ENCODE measurements at places on chromosomes 1 and 21.

DNA sequence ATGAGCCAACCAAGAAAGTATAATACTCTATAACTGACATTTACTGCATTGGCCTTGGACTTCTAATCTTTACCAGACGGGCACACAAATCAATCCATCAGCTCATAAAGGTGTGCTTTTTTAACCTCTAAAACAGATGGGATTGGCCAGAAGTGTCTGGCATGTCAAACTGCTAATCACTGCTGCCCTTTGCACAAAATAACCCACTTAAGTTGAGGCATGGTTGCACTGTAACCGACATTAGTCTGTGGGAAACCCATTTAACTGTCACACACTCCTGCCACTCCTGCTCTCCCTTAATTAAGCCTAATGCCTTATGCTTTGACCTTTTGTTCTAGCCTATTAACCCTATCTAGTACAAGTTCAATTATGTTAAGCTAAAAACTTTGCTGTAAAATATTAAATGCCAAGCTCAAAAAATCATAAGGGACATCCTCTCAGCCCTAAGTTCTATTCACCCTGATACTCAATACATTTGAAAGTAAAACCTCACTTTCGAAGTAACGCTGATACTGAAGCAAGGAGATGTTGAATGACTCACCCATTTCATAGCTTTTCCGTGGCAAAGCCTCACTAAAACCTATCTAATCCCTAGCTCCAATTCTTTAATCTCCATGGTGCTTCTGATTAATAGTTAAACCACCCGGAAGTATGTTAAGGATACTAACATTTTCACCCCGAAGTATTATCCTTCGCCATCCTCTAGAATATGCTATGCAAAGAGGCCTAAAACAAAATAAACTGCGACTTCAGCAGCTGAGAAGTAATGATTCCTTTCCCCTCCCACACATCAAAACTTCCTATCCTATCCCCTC is 12.9 kb downstream of the NRIP1 start:
- DNase-seq = no peak

DNA sequence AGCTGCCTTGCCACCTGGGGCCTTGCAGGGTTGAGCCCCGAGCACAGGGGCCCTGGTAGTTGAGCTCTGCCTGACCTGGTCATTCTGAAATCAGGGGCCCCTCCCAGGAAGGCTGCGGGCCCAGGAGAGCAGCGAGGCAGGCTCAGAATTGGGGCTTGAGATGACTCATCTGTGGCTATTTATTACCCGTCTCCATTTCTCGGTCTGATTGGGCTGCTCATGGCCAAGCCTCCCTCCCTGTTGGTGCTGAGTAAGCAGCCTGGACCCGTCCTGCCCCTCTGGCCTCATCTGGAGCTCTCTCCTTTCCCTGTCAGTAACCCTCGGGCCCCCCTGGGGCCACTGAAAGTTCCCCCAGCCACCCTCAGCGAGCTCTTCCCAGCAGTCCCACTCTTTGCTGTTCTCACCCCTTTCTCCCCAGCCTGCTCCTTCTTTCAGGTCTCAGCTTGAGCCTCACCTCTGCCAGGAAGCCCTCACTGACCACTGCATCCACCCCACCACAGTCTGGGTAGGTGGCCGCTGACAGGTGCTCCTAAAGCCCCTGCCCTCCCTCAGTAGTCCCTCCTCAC is 11.0 kb upstream of the TNFRSF8 start:
- DNase-seq = no peak

DNA sequence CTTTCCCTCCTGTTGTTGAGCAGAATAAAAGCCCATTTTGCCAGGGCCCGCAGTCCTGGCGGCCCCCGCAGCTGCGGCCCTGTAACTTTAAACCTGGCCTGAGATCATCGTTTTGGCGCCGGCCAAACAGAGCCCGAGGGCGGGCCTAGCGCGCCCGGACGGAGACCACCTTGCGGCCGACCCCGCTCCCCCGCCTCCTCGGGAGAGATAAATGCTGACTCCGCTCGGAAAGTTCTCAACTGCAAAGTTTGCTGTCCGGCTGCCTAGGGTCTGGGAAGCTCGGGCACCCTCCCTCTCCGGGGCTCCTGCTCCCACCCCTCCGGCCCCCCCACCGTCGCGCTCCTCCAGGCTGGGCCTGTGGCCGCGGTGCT is at the start of gene PDPN:
PDPN (plus strand) TSS at position 238 of the 371 bp plus-strand sequence. CDS start 202 bp downstream, outside the sequence.
- DNase-seq = no peak

- DNase-seq = no peak
These were observed 141.7 kb upstream of the HOOK1 start for GRCh38 chr1:59672851-59673572.

DNA sequence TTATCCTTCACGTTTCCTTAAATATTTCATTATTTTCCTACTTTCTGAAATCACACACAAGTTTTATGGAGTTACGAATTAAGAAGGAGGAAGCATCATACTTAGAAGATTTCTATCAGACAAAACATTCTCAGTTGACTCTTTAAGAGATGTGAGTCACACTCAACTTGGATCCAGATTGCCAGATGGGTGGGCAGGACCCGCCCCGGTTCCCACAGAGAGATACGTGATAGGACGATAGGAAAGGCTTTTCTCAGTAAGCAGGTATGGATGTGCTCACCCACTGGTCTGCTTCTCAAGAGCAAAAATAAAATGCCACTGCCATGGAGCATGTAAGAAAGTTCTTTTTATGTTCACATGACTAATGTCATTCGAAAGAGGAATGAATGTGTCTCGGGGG is 392.6 kb downstream of the MRPL39 start:
- no peak for DNase-seq

DNA sequence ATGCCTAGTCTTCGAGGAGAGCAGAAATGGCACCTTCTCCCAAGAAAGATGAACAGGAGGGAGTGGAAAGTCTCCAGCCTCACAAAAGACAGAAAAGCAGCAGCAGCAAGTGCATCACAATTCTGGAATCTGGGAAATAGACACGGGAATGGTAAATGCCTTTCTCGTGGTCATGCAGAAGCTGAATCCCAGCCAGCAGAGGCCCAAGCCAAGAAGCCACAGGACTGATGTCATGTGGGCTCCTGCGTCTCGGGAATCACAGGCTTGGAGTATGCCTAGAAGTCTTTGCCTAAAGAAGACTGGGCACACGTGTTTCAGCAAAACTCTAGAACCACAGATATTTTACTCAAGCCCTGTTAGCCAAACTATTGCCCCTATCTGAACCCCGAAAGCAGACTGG is 260.3 kb upstream of the PLD5 start:
- no peak for DNase-seq

- no peak for DNase-seq
These were observed 14.1 kb upstream of the KLHDC8A start for GRCh38 chr1:205370780-205371179.

DNA sequence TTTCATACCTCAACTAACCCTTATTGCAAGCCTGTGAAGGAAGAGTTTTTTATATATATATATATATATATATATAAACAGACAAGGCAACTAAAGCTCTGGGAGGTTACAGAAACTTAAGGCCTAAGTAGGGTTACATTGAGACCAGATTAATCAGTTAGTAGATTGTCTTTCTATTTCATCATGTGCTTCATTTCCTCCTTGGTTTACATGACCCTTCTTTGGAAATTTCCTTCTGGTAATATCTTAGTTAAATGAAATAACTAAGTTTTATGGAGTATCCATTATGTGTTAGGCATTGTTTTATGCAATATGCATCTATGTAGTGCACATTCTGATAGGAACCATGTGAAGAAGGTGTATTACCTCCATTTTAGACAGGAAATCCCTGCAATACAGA is 112.7 kb downstream of the FGGY start:
- DNase-seq = no peak

GRCh38 chr1:6941786-6942185 is 156.5 kb downstream of the CAMTA1 start:
- DNase-seq = no peak

GRCh38 chr21:27323331-27323730 is 356.4 kb upstream of the ADAMTS5 start:
- no peak for DNase-seq

DNA sequence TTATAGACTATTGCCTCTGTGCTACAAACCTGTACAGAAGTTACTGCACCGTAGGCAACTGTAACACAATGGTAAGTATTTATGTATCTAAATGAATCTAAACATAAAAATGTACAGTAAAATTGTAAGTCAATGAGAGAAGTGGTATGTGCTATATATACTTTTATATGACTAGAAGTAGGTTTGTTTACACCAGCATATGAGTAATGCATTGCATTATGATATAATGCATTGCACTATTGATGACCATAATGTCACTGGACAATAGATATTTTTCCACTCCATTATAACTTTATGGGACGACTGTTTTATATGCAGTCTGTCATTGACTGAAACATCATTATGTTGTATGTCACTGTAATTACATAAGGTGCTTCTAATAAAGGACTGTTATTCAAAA is 340.3 kb upstream of the SNX7 start:
- no peak for DNase-seq

DNA sequence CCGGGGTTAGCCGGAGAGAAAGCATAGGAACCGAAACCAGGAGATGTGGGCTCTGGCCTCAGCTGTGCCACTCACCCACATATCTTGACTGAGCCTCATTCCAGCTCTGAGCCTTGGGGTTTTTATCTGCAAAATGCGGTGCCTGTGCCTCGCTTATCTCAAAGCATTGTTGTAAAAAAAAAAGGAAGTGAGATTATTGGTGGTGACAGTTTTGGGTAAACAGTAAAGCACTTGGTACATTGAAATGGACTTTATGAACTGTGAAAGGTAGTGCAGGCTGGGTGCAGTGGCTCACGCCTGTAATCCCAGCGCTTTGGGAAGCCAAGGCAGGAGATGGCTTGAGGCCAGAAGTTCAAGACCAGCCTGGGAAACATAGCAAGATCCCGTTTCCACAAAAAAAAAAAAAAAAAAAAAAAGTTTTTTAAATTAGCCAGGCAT is 3.8 kb downstream of the PTAFR start:
- DNase-seq = no peak

DNA sequence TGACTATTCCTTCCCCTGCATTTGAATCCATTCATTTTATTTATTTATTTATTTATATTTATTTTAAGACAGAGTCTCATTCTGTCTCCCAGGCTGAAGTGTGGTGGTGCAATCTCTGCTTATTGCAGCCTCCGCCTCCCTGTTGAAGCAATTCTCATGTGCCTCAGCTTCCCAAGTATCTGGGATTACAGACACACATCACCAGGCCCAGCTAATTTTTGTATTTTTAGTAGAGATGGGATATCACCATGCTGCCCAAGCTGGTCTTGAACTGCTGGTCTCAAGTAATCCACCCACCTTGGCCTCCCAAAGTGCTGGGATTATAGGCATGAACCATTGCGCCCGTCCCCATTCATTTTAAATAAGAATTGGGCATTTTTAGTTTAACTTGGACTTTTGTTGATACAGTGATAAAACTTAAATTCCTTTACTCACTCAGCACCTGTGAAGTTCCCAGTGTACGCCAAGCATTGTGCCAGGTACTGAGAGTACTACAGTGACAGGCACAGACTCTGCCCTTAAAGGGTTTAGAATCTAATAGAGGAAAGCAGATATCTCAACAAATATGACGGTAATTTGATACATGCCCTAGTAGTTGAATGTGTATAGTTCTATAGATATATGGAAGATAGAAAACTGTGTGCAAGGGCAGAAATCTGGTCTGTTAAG is 90.5 kb downstream of the PTPRC start:
- no peak for DNase-seq

DNA sequence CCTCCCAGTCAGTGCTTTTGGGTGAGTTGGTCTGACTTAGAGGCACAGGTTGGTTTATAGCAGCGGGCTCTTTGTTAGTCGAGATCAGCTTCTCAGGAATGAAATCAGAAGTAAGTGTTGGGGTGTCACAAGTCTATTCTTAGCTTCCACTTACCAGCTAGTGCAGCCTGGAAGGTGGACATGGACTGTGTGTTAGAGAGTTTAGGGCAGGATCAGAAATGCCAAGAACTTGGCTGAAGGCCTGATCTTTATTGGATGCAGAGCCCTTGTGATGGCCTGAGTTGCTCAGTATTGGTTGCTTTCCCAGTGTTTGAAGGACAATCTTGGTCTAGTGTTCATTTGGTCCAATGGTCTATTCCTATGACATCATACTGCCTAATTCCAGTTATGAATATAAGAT is 377.0 kb upstream of the USP24 start:
- DNase-seq = no peak

GRCh38 chr1:206727981-206728696 is 42.4 kb upstream of the IL19 start:
- no peak for DNase-seq

DNA sequence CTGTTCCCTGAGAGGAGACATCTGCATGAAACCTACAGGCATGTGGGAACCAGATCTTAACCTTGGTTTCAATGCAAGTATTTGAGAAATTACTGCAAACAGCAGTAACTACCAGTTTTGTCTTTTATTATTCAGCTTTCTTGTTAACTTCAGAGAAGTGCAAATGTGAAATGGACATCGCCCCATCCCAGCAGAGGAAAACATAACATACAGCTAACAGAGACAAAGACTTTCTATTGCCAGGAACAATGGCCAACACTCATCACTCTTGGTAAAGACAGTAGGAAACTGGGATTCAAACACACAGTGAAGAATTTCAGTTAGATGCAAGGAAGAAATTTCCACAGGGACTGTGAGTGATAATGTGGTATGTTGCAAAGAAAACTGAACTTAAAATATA is 115.1 kb downstream of the SLC30A10 start:
- DNase-seq = no peak

- DNase-seq = no peak
These were observed 55.5 kb downstream of the OLFML3 start for GRCh38 chr1:114034567-114035303.

Data from stimulated activated CD8-positive, alpha-beta memory T cell treated with anti-CD3 and anti-CD28 coated beads, Interleukin-7, amount 100 ng/mL, for 1 hour (primary cell).